NCI-H510A treated with DMSO at 0.1 percent for 48 hours (cell line): ENCODE measurements at places on chromosomes 7 and 10.

- DNase-seq: no peak
Measured at GRCh38 chr7:23472046-23472445, 1.8 kb upstream of the IGF2BP3 start.

- no peak for DNase-seq
Measured at GRCh38 chr10:117544004-117544701, 1.6 kb downstream of the EMX2 start.

- DNase-seq: no peak
Measured at GRCh38 chr10:30781670-30782121, 152.1 kb upstream of the LYZL2 start.

GRCh38 chr10:123017421-123018165, 8.8 kb downstream of the ACADSB start:
- no peak for DNase-seq

DNA sequence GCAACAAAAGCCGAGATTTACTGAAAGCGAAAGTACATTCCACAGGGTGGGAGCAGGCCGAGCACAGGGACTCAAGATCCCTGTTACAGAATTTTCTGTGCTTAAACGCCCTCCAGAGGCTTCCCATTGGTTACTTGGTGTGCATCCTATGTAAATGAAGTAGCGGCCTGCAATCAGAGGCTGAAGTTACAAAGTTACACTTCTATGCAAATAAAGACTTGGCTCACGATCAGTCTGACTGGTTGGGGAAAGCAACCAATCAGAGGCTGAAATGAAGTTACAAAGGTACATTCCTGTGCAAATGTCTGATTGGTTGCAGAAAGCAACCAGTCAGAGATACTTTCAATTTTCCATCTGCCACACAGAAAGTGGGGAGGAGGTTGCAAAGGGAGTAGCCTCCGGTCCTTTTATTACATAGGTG, 4.1 kb downstream of the ACBD7 start:
- no peak for DNase-seq

DNA sequence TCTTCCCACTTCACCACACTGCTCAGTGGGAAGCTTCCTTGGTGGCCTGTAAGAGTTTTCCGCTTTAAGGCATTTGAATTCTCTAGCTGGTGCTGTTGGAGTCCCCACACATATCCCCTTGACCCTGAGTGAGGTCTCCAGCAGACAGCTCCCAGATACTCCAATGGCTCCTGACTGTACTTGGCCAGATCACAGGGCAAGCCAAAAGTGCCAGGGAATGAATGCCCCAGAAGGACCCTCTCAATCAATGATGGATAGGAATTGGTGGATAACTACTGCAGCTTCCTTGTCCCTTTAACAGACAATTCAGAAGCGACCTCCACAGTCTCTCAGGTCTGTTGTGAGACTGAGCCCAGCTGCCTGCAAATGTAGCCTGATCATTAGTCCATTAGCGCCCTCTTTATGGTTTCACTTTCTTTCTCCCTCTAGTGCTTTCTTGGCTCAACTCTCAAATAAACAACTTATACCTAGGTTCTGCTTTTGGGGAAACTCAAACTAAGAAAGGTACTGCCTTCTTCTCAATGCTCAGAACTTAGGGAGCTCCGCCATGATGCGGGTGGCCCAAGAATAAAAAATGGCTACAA, 283.0 kb downstream of the TCF7L2 start:
- peak; percentile 11 for DNase-seq

DNA sequence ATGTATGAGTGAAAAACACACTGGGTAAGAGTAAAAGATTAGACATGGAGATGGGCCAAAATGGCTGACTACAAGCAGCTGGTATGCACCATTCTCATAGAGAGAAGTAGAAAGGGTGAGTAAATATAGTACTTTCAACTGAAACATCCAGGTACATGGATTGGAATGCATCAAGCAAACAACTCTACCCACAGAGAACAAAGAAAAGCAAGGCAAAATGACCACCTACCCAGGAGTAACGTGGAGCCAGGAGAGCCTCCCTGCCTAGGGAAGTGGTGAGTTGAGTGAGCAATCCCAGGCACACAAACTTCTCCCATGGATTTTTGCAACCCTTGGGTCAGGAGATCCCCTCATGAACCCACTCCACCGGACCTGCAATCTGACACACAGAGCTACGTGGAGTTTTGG, 212.8 kb downstream of the PTN start:
- no peak for DNase-seq

DNA sequence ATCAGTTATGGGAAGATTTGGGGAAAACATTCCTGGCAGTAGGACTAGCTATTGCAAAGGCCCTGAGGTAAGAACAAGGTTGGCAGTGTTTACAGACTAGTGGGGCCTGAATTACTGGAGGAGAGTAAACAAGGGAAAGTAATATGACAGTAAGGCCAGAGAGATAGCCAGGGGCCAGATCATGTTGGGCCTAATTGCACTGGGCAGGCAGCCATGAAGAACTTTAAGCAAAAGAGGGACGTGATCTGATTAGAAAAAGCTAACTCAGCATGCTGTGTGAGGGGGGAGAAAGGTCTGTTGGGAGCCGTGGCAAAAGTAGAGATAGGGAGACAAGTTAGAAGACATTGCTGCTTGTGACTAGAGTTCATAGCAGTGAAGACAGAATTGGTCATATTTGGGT, 9.2 kb downstream of the NUP42 start:
- no peak for DNase-seq

GRCh38 chr7:106604303-106604924, 56.5 kb downstream of the CCDC71L start:
- peak; percentile 33 for DNase-seq
